ENCODE measurements at places on chromosomes 2 and 18.

- DNase-seq = no peak
Observed at GRCh38 chr2:64359171-64359891, 94.6 kb upstream of the LGALSL start.

DNA sequence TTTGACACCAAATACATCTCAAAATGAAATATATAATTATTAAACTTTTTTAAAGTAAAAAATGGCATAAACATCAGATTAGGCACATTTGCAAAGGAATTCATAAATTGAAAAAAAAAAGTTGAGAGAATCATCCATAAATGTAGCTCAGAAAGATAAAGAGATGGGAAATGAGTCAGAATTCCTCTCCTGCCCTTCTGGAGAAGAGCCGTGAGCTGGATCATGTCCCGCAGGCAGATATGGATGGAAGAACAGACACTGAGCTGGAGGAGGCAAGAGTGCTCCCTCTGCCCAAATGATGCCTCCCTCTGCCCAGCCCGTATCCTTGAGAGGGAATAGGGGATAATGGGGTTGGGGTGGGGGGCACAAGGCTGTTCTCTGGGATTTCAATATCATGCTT lies 190.9 kb downstream of the TFCP2L1 start:
- no peak for DNase-seq

GRCh38 chr2:123116595-123116994 lies 908.5 kb upstream of the CNTNAP5 start:
- no peak for DNase-seq

DNA sequence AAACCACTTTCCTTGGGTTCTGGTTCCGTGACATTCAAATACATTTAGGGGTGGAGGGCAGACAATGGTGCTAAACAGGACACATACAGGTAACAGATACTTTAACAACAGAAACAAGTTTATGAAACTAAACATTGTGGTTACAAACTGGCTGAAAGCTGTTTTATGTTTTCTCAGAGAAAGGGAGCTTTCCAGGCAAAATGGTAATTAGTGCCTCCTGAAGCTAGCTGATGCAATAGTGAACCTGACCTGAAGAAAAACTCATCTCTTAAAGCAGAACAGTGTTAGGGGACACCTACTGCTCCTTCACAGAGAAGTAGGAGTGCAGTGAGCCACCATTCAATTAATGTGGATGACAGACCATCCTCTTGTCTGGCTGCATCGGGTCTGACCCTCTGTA lies 138.9 kb downstream of the CCDC148 start:
- no peak for DNase-seq

GRCh38 chr2:30157616-30158015 lies 10.8 kb downstream of the YPEL5 start:
- no peak for DNase-seq
